ENCODE measurements at places on chromosomes 6 and 20.

DNA sequence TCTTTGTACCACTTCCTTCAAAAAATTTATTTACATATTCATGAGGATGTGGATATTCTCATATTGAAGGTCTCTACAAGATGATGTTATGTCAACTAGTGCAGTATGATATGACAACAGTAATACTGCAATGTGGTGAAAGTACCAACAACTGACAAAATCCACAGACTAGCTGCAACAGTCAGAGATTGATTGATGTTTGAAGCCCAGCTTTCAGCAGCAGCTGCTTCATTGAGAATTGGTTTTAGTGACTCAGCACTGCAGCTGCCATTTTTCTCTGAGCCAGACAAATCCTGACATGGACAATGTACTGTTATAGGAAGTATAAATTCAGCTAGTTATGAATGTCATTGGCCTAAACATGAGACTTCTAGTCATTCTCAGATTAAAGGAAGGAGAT lies 53.8 kb downstream of the PKIB start:
- no peak for DNase-seq

DNA sequence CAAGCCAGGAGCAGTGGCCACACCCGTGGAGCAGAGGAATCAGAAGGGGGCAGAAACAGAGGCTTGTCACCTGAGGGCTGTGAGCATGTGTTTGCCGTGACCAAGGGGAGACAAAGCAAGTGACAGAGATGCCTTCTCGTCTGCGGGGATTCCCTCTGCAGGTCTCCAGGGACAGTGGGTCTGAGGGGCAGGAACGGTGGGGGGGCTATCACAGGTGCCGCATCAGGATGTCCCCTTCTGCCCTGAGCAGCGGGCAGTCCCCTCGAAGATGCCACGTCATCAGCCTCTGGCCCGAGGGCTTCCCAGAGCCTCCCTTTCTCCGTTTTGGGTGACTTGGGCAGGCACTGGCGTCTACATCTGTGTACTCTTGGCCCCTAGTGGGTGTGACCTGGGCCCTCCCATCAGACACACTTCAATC lies 338.7 kb downstream of the PREX1 start:
- no peak for DNase-seq

- DNase-seq, result peak; percentile 86
Observed at GRCh38 chr6:111591370-111591900, 14.2 kb downstream of the TRAF3IP2 start.

DNA sequence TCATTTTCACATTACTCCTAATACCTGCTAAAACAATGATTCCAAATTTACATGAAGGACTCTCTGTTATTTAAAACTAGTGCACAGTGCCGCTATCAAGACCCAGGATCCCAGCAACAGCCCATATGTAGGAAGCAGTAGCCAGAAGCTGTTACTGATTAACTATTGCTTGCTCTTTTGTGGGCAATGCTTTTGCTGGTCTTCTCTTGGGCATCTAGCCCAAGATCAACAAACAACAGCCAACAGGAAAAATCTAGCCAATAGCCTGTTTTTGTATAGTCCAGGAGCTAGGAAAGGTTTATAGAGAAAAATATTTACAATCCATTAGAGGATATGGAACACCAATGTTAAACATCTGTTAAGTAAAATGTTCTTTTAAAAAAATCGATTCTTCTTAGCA lies 22.1 kb upstream of the TENT5A start:
- no peak for DNase-seq

GRCh38 chr6:134937426-134937825 lies 12.5 kb downstream of the ALDH8A1 start:
- DNase-seq, result peak; percentile 25

GRCh38 chr20:17698384-17698783 lies 1.4 kb upstream of the BANF2 start:
- no peak for DNase-seq

DNA sequence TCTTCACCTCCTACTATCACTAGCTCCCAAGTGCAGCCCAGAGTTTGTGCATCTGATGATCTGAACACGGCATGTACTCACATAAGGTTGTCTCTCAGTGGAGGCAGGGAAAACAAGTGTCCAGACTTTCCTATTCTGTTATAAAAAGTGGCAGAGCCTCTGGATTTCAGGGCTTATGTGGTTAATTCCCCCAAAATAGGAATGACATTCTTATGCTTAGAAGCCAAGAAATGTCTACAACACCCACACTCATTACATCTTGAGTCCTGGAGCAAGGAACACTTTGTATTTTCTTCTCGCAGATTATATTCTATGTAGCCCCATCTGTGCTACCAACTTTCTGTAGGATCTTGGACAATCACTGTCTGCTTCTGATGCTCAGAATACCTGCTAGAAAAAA lies 13.5 kb upstream of the SEMG1 start:
- no peak for DNase-seq

DNA sequence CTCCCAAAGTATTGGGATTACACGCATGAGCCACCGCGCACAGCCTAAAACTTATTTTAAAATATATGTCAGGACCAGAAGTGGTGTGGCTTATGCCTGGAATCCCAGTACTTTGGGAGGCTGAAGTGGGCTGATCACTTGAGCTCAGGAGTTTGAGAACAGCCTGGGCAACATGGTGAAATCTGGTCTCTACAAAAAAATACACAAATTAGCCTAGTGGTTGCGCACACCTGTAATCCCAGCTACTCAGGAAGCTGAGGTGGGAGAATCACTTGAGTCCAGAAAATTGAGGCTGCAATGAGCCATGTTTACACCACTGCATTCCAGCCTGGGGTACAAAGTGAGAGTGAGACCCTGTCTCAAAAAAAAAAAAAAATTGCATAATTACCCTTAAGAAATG lies 13.7 kb downstream of the PXT1 start:
- no peak for DNase-seq

DNA sequence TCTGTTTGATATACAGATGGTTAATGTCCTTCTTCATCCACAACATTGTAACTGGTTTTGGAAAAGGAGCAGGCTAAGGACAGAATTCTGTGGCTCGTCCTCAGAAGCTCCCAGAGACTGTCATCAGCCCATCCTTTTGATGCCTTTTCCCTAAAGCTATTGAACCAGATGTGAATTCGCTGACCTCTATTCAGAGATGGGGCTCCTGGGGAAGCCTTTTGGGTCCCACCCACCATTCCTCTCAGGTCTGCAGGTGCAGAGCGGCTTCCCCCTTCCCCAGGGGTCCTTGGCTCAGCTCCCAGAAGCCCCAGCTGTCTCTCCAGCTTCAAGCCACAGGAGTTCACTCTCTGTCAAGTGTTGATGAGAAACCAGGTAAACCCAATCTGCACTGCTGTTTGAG lies 191.7 kb downstream of the SMOC2 start:
- no peak for DNase-seq

DNA sequence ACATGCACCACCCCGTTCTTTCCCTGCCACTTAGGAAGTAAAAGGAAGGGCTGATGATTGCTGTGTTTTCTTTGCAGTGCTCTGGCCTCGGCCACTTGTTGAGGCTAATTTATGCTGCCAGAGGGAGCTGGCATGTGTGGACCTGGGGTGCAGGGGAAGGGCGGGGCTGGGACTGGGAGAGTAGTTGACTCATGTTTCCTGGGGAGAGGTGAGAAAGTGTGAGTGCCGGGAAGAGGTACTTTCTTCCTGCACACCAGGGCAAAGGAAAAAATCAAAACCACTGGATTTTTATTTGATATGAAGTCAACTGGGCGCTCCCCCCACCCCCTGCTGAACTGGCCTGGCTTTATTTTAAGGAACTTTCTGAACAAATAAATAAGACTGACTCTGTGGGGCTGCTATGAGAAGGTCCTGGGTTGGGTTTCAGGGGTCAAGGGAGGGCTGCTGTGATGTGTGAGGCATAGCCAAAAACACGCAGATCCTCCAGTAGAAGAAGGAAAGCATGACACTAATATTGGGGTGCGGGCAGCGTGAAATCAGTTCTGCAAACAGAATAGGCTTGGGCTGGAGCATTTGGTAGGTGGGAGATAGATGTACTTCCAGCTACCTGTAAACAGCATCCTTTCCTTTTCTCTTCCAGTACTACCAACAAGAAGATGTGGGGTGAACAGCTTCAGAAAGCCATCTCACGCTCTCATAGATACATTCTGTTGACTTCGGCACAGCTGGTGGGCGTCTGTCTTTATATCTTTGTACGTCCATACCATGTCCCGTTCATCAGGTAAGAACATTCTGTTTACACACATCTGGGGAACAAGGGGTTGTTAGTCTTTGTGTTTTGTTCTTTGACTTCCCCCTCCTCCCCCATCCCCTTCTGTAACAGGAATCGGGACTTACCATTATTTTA lies 87.5 kb downstream of the SYNJ2 start:
- peak; percentile 80 for DNase-seq

DNA sequence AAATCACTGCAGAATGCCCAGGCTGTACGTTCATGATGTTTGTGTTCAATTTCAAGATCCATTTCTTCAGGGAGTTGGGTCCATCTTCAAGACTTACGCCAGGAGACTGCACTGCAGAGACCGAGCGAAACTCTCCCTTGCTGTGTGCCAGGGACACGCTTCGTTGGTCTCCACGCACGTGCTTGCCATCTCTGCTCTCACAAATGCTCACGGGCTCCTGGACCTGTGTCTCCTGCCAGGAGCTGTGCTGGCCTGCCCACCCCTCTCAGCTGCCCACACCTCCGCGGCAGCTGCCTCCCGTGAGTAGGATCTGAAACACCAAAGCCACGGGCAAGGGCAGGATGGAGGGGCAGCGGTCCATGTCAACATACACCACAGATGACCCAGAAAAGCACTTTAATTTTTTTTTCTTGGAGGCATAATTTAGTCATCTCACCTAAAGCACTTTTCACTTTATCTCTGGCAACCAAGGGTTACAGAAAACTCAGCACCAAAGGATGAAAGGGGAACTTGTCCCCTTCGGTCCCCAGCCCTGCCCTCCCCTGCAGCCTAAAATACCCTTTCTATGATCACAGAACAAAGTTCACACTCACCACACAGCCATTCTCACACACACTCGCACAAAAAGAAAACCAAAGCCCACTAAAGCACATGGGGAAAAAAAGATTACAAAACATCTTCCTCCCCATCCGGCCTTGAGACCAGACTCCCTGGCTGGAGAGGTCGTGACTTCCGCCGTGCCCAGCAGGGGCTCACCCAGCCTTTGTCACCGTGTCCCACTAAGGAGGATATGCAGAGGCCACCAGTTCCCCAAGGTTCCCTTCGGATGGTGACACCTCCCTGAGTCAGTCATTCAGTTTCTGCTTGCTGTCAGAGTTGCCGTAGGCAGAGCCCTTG lies 137.9 kb downstream of the AGPAT4 start:
- no peak for DNase-seq

DNA sequence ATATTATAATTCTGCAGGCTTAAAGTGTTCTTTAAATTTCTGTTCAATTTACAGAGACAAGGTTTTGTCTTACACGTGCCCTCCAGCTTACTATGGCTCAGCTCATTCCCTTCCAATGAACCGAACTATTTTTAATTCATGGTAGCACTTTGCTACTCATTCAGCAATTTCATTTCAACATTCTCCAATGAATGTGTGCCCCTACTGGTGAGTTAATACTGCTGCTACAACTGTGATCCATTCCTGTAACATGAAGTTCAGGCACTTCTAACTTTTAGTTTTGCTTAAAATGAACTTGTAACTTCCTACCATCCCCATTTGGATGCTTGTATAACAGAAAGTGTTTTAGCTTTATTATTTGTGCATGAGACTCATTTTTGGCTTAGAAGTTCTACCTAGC lies 99.7 kb downstream of the F13A1 start:
- DNase-seq, result no peak

DNA sequence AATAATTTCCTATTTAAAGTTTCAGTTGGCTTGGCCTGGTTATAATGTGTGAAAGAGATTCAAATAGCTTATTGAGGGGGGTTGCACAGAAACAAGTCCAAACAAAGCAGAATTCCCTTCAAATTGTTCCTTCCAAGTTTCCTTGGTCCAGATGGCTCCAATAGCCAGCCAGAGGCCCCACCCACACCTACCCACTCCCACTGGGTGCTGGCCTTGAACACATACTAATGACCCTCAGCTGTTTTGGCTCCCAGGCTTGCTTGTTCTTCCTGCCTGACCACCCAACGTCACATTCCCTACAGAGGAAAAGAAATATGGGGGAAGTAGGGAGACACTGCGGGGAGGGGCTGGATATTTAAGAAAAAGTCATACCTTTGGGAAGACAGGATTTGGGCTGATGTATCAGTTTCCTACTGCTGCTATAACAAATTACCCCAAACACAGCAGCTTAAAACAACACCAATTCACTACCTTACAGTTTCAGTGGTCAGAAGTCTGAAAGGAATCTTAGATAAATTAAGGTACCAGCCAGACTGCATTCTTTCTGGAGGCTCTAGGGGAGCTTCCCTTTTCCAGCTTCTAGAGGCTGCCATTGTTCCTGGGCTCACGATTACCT lies 95.7 kb downstream of the COL21A1 start:
- no peak for DNase-seq

DNA sequence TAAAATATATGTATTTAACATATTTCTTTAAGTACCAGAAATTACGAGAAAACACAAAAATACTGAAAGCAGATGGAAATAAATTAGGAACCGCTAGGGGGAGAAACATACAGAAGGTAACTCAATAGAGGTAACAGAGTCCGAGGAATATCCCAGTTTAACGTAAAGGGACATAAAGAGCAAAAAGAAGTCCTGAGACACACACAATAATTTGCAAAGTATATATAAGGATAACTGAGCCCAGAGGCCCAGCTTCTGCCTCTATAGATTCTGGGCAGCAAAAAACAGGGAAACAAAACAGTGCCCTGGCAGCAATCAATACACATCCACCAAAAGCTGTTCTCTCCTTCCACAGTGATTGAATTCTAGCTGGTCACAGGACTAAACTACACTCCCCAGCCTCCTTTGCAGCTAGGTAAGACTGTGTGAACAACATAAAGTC lies 15.1 kb downstream of the TBC1D32 start:
- peak; percentile 17 for DNase-seq

DNA sequence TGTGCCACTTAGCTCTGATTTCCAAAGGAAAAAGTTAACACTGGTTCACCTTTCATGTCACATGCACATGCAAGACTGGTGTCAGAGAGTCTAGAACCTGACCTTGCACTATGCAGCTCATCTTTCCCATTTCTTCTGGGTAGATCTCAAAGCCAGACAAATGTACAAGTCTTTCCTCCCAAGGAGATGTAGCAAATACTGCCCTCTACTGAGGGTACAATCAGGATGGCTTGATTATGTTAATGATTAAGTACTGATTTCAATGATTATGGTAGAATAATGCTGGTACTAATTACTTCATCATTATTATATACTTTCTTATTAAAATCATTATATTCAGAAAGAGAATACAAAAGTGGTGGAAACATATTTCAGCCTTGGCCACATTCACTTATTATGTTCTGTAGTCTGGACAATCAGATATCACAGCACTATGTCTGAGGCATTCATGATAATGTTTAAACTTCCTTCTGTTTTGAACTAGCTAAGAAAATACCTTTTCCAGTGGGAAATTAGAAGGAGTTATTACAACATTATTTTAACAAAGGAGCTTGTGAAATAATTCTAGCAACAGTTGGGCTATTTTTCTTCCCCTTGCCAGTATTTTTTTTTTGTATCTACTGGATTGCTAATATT lies 68.5 kb upstream of the FOXO3 start:
- DNase-seq, result peak; percentile 32
